ENCODE measurements at places on chromosomes 5 and 9.

DNA sequence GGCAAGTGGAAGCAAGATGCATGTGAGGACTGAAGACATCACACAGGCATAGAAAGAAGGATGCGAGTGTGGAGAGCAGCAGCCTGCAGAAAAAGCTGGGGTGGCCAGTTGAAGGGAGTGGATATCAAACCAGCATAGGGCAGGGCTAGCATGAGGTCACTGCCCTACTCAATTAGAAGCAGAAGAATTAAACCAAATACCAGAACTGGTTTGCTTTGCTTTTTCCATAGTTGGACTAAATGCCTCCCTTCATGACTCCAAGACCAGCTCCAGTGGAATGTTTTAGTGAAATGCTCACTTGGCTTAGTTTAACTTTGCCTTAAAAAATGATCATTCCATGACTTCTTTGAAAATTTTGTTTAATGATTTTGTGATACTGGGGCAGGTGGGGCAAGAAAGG is 45.8 kb downstream of the TMEM167A start:
- no peak for DNase-seq

- no peak for DNase-seq
Observed at GRCh38 chr5:149157330-149157729, 16.0 kb downstream of the ABLIM3 start.

DNA sequence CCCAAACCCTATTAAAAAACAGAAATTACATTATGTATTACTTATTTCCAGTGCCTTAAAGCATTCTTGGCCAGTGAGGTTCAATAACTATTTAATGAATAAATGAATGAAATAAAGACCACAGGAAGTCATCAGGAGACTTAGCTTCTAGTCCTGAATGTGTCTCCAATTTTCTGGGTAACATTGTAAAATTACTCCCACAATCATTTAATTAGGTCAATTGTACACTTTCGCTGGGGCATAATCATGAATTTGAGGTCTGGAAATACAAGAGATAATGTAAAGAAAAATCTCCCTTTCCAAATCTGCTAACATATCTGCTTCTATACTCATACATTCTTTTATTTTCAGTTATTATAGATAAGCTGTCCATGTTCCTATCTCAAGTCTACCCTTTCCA is 199.2 kb downstream of the TLR4 start:
- no peak for DNase-seq

GRCh38 chr9:115106642-115107041 is 11.3 kb downstream of the TNC start:
- DNase-seq: no peak

GRCh38 chr5:58261605-58262004 is 198.3 kb downstream of the PLK2 start:
- no peak for DNase-seq

DNA sequence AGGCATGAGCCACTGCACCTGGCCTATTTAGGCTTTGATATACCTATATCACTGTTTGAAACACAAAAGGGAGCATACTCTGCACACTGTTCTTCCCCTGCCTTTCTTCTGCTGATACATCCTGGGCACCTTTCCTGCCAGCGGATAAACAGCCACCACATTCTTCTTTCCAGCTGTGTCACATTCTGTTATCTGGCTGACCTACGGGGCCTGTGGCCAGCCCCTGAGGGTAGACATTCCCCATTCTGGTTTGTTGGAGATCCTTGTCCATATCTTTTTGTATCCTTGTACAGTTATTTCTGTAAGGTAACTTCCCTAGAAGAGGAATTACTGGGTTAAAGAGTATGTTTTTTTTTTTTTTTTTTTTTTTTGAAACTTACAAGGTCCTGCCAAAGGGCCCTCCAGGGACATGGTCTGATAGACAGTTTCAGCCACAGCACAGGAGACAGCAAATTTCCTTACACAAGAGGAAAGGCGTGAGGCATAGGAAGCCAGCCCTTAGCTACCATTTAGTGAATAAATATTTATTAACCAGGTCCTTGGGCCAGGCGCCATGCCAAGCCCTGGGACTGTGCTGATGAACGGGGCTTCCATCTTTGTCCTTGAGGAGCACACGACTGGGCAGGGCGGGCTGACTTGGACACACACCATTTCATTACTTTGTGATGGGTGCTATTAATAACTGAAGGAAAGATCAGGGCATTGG is 57.8 kb downstream of the ERGIC1 start:
- peak; percentile 95 for DNase-seq

DNA sequence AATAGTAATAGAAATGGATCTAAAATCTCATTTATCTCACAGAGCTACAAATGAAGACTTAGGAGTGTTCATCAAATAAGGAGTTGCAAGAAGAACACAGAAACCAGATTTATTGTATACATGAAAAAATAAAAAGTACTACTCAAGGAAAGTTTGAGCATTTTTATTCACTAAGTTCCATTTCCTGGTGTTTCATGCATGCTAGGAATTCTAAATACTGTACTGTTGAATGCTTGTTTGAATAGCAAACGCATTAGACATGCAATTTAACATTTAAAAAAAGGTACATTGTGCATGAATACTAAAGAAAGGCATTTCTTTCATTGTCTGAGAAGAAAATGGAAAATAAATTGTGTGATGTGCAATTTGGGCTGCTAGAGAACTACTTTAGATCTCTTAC is 52.1 kb downstream of the C6 start:
- DNase-seq: no peak

DNA sequence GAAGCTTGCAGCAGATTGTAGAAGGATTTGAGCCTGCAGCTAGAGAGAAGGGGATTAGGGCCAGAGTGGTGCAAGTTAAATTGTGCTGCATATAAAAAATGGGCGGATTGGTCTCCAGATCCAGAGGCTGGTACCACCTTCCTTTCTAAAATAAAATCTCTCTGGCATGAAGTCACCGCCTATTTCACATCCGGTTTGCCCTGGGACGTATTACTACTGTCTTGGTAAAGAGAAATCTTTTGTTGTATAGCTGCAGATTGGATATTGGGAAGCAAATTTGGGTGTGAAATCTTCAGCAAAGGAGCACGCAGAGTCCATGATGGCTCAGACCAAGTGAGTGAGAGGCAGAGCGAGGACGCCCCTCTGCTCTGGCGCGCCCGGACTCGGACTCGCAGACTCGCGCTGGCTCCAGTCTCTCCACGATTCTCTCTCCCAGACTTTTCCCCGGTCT is at the start of gene GABRA1:
GABRA1 (plus strand) TSS at position 180 of the 451 bp plus-strand sequence. CDS start 2,691 bp downstream, outside the sequence.
- no peak for DNase-seq

DNA sequence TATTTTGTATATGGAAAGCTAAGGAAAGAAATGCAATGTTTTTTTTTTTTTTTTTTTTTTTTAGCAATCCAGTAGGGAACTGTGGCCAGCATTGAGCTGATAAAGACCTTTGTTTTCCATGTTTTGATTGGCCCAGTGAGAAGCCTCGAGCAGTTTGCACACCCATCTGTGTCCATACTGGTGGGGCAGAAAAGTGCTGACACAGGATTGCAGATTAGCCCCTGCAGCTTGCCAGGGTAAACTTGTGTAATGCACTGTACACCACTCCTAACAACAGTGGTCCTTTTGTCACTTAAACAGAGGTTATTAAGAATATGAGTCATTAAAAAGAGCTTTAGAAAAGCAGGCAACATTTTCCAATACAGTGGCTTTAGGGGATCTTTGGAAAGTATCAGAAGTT is 132.8 kb upstream of the CDKN2B start:
- DNase-seq: no peak

DNA sequence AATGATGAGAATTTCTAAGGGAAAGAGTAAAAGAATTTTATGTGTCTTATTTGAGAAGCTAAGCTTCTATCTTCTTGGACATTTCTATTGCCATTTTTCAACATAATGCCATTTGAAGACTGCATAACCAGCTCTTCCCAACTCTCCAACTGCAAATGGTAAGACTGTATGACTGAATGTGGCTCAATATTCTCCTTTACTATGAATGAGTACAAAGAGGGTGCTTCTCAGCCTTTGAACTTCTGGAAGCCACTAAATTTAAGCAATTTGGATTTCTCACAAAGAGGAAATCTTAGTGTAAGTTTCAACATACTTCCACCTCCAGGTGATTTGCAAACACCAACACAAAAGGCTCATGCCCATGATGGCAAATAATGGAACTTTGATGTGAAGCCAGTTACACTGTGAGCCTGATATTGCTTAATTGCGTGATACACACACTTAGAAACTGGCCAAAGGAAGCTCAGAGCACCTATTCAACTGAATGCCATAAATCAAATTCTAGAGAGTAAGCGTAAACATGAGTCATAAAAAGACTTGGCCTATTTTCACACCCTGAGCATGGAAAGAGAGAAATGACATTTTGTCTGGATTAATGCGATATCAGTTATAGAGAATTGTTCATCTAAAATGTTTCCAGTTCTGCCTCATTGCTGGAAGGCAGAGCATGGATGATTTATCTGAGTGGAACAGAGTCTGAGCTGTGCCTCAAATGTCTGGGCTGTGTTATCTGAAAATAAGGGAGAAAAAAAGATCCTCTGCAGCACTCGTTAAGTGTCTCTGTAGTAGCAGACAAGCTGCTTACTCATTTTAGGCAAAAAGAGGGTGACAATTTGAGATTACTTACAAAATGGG is 145.3 kb downstream of the PLK2 start:
- no peak for DNase-seq

GRCh38 chr9:116713271-116713670 is 26.2 kb downstream of the TRIM32 start:
- no peak for DNase-seq

GRCh38 chr9:94168203-94169000 is 84.1 kb downstream of the PTPDC1 start:
- no peak for DNase-seq

GRCh38 chr5:170737591-170737990 is 45.9 kb upstream of the GABRP start:
- DNase-seq: no peak

DNA sequence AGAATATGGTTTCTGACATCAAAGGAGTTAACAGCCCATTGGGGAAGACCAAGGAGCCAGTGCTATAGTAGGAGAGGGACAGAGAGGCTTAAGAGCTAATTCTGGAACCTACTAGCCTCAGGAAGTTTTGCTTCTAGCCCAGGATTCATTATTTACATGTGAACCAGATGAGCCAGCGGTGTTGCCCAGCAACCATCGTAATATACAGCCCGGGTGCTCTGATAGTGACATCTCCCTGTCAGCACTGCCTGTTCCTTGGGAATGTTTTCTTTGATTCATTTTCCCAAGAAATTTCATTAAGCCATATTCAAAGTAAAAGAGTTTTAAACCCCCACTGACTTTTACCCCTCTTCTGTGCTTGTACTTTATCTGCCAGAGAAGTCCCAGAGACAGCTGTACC is 217.4 kb upstream of the ADAMTSL1 start:
- no peak for DNase-seq

DNA sequence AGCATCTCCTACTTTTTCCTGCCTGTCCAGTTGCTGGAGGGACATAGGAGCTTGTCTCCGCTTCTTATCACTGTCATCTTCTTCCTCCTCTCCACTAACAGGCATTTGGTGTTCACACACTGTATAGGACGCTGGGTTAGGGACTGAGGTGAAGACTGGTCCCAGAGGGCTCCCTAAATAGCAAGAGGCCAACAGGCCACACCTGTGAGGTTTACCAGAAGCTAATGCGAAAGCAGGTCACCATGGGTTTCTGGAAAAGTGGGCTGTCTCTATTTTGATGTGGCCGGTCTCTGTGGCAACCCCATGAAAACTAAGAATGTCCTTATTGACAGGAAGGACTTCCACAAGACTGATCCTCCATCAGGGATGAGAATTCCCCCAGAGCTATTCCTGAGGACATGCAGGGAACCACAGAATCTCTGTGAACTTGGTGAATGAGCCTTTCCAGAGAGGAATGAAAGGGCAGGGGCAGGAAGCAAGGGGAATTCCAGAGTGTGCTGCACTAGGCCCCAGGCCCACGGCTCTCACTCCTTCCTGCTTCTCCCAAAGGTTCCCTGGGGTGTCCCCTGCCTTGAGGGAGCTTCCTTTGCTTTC is 61.7 kb downstream of the DAP start:
- DNase-seq: no peak

DNA sequence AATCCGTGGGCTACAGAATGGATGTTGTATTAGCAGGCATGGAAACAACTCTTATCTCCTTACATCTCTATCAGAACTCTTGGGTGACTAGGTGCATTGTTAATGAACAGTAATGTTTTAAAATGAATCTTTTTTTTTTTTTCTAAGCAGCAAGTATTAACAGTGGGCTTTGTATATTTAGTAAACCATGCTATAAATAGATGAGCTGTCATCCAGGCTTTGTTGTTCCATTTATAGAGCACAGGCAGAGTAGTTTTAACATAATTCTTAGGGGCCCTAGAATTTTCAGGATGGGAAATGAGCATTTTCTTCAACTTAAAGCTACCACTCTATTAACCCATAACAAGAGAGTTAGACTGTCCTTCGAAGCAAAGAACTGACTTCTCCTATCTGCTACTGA is 233.7 kb upstream of the ADAMTSL1 start:
- no peak for DNase-seq

GRCh38 chr9:13805546-13805945 is 508.4 kb downstream of the NFIB start:
- DNase-seq: no peak

GRCh38 chr5:84535281-84535680 is 150.6 kb upstream of the EDIL3 start:
- DNase-seq: no peak

DNA sequence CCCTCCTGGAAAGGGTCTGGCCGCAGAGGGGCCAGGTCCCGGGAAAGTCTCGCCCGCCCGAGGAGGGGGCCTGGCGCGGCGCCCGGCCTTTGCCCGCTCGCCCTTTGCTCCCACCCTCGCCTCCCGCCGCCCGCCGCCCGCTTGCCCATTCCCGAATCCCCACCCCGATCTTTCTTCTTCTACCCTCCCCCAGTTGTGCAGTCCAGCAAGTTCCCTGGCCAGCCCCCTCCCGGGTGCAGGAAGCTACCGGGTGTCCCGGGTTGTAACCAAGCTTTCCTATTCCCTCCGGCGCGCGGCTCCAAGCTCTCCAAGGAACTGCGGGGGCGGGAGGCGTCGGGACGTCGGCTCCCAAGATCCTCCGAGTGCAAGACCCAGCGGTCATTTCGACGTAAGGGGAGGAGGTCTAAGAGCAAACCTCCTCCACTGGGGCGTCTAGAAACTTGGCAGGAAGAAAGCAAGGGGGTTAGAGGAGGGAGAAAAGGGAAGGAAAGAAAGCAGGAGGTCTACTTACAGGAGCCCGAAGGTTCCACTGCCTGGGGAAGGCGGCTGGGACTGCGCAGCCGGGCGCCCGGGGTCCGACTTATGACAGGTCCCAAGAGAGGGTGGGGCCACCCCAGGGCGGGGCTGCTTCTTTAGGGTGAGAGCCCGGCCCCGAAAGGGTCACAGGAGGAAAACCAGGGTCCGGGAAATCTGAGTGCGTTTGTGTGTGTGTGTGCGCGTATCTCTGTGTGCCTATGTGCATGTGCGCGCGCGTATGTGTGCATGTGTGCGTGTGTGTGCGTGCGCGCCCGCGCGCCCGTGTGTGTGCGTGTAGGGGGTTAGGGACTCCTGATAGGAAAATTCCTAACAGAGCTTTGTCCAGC is at the start of gene PTGR1:
PTGR1 (minus strand) TSS at position 556 of the 863 bp plus-strand sequence. CDS start 2,225 bp downstream, outside the sequence.
- peak; percentile 90 for DNase-seq

DNA sequence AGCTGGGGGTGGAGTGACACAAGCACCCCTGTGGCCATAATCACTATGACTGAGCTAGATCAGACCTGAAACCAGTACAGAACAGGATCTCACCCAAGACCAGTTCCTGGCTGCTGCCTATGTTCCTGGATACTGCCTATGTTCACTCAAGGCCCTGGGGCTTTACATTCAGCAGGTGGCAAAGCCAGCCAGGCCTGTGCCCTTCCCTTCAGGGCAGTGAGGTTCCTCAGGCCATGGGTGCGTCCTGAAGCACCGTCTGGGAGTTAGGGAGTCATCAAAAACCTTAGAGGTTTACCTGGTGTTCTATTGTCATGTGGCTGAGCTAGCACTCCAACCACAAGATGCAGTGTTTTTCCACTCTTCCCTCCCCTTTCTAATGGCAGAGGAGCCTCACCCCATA is 419.8 kb downstream of the TMEM232 start:
- DNase-seq: no peak

- DNase-seq: no peak
Observed at GRCh38 chr9:26439061-26439624, 453.5 kb downstream of the CAAP1 start.
